ENCODE measurements at places on chromosomes 6 and 20. TPM values are rescaled to one million over a fixed set of nuclear protein-coding genes. Genes with fewer than 3 reads are reported as not detected.

GRCh38 chr6:170182093-170182780 lies 108.6 kb downstream of the DLL1 start:
- no peak for DNase-seq

GRCh38 chr20:64156136-64156885 lies 7.9 kb upstream of the MYT1 start:
- DNase-seq: no peak

The CCDC28A gene
- 18.3 TPM for total RNA-seq

The ABHD16B gene
- total RNA-seq: not detected

- peak; percentile 71 for DNase-seq
Measured at GRCh38 chr6:116268589-116269293, 11.0 kb downstream of the TSPYL1 start.

GRCh38 chr6:112286500-112287144 lies 32.3 kb upstream of the LAMA4 start:
- no peak for DNase-seq

DNA sequence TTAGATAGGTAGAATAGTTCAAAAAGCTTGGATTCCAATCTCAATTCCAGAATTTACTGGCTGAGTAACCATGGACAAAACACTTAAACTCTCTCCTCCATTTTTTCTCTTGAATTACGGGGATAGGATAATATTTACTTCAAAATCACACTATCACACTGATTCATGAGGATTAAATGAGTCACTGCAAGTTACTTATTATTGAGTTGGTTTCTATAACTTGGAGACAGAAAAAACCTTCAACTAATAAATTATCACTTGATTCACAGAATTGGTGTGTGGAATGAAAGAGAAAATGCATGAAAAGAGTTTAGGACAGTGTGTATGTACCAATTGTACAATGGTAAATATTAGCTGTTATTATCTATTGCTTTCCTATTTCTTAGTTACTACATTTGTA lies 585.2 kb downstream of the PHF3 start:
- DNase-seq: no peak

The SLC17A1 gene
- total RNA-seq: not detected

The CFAP61 gene
- total RNA-seq: 0.16 TPM

- no peak for DNase-seq
Measured at GRCh38 chr20:15287329-15287728, 949.9 kb upstream of the FLRT3 start.

GRCh38 chr20:51727872-51728271 lies 40.3 kb downstream of the ATP9A start:
- DNase-seq: no peak

DNA sequence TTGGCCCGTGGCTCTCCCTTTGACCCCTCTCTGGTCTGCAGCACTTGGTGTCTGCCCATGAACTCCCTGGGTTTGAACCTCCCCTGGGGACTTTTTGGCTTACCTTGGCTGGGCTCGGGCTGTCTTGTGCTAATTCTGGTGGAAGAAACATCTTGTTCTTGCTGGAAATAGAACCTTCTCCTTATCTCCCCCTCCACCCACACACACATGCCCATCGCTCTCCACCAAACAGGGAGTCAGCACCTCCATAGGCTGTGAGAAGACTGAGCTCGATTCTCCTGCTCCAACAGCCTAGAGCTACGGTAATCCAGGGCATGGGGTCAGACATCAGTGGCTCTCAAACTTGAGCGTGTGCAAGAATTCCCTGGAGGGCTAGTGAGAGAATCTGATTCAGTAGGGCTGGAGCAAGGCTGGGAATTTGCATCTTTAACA lies 114.4 kb upstream of the SLC22A23 start:
- DNase-seq: no peak

The HTR1E gene
- total RNA-seq: not detected

The RAD21L1 gene
- 0.07 TPM for total RNA-seq

The CRYBG1 gene
- 45.2 TPM for total RNA-seq

- DNase-seq: no peak
Measured at GRCh38 chr6:39300739-39301138, 13.5 kb downstream of the KCNK17 start.

DNA sequence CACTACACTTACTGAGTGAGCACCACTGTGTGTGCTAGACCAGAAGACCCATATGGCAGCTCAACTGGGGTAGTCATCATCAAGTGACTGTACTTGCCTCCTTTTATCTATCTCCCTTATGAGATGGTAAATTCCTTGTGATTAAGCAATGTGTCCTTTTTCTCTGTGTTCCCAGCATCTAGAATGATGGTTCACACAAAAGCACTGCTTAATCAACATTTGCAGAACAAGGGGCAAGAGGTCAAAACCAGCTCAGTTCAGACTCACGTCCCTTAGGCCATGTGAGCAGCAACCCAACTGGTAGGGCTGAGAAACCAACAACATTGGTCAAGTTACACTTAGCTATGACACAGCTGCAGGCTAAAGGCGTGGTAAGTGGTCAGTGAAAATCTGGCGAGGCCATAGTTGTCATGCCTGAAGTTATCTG lies 10.0 kb downstream of the TRAM2 start:
- peak; percentile 58 for DNase-seq

- no peak for DNase-seq
Measured at GRCh38 chr6:105909106-105909505, 177.0 kb upstream of the PRDM1 start.

- no peak for DNase-seq
Measured at GRCh38 chr6:22023937-22024336, 272.9 kb downstream of the PRL start.

DNA sequence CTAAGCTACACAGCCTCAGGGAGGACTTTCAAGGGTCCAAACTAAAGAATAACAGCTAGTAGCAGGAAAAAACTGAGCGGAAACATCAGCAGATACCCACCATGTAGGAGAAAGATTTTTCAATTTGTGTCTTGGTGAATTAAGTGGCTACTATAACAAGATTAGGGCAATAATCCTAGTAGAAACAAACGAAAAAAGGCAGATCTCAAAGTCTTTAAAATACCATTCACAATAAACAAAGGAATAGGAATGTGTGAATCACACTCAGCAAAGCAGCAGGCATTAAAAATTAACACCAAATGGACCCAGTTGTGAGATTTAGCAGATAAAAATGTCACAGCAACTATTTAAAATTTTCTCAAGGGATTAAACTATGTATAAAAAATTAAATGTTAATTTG lies 761.2 kb downstream of the TENT5A start:
- no peak for DNase-seq

DNA sequence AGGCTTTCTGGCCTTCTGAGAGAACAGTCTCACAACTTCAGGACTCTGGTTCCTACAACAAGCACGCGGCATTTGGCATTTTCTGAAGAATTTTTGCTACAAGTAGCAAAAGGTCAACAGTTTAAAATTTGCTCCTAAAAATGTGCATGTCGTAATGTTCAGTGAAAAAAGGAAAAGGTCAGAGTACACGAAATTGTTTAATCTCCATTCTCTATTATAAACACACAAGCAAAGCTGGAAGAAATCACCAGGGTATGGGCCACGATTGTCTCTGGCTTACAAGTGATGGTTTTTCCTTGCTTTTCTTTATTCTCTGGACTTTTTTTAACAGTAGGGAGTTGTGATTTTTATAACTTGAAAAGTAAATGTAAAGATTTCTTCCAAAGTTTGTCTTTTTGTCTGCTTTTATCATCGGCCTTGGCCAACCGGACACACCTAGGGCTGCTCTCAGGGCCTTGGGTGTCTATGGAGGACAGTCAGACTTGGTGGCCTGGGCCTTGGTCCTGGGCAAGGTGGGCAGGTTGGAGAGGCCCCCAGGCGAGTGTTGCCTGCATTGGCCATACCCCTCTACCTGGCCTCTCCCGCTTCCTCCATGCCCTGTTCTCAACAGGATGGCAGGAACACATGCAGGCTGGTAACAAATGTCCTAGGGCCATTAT lies 32.4 kb downstream of the PLEKHG1 start:
- DNase-seq: no peak

DNA sequence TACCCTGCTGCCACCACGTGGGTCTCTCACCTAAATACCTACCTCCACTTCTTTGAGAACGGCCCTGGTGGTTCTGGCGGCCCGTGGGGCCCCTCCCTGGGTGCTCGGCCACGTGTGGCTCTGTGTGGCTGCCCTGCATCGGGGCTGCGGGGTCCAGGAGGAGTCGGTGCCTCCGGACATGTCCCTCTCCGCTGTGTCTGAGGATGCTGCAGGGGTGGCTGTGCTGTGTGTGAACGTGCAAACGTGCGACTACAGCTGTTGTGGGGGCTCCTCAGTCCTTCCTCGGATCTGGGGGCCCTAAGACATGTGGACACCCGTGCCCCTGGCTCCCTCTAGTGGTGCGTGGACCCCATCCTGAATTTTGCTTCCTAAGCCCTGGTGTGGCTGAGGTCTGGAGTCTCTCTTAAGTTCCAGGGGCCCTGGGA lies 691.8 kb downstream of the QKI start:
- peak; percentile 17 for DNase-seq

The GRM1 gene
- total RNA-seq: not detected

The SYCP2 gene
- total RNA-seq: 0.26 TPM

The C20orf141 gene
- total RNA-seq: not detected

- DNase-seq: no peak
Measured at GRCh38 chr20:33636776-33637175, 25.4 kb upstream of the C20orf144 start.

DNA sequence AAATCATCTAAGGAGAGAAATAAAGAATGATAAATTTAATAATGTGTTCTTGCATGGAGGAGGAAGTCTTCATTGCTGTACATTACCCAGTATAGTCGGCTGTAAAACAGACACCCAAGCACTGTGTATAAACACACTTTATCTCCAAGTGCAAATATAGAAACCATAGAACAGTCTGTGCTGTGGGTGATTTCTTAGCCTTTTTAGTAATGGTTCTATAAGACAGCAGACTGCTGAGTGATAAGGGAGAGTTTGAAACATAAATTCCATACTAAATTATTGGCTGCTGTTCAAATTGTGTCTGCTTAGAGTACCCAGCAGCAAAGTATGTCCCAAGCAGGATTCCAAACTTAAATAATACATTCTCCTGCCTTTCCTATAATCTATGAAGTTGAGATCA lies 4.6 kb downstream of the FILIP1 start:
- DNase-seq: no peak

DNA sequence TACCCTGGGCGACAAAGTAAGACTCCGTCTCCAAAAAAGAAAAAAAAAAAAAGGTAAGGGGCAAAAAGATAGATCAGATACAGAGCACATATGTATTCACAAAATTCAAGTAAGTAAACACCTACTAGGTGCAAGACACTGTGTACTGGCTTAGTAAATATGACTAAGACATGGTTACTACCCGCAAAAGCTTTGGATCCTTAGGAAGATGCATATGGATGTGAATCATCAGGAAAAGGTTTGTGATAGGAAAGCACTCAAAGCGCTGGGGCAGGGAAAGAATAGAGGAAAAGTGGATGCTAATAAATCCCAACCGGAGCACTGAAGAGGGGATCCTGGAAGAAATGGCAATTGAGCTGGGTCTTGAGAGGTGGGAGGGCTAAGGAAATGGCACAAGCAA lies 118.8 kb upstream of the FAM184A start:
- DNase-seq: no peak

The SPDEF gene
- total RNA-seq: not detected

DNA sequence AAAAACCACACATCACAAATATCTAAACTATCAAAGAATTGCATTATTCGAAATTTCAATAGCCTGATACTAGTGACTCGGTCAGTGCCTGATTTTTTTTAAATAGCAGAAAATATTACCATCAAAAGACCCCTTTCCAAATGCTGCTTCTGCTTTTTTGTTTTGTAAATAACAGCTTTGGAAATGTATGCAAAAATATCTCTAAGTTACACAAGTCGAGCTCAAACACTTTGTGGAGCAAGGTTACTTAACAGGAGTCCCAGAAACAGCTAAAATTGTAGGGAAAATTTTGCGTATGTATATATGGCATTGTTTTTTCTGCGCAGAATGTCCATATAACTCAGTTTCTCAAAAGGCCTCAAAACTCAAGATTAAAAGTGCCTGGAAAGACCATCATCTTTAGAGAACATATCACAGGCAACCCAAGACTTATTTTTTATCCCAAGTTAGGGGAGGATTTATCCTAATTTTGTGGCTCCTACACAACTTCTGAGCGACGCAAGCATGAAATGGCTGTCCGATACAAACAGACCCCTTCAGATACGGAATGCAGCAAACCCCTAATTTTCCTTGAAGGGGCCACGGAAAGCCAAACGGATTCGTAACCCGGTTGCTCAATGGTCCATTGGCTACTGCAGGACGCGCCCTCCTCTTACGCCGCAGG lies 1.3 kb downstream of the CEP85L start:
- DNase-seq: no peak

DNA sequence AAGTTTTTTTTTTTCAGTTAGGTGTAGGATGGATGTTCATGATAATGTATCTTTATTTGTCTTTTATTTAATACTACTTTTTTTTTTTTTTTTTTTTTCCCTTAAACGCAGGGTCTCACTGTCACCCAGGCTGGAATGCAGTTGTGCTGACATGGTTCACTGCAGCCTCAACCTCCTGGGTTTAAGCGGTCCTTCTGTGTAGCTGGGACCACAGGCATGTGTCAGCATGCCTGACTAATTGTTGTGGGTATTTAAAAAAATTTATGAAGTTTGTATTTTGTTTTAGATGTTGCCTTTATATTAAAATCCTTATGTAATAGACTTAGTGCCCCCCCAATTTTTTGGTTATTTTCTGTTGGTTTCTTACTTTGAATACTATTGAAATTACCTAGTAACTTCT lies 42.6 kb downstream of the NCOA3 start:
- peak; percentile 20 for DNase-seq

The RHAG gene
- total RNA-seq: not detected

DNA sequence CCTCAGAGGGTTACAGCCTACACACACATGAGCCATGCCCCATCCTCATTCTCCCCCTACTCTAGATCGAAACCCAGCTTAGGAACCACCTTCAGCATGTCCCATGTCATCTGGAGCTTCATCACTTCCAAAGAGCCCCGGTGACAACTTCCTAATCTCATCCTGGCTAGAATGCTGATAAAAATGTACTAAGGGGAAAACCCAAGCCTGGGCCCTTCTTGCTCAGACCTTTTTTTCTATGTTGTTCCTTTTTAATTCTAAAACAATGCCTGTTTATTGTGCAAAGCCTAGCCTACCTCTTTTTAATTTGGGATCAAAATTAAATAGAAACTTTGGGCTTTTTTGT lies 44.1 kb upstream of the NT5E start:
- peak; percentile 30 for DNase-seq

GRCh38 chr6:44561060-44561623 lies 173.6 kb downstream of the CDC5L start:
- no peak for DNase-seq

The RRAGD gene
- 33.5 TPM for total RNA-seq

GRCh38 chr6:122130026-122130348 lies 269.5 kb upstream of the HSF2 start:
- DNase-seq: no peak

- DNase-seq: no peak
Measured at GRCh38 chr6:166806217-166806838, 150.0 kb downstream of the RNASET2 start.

The MICB gene
- 16.5 TPM for total RNA-seq

Measured in A172 (cell line).